Stimulated activated naive CD8-positive, alpha-beta T cell treated with anti-CD3 and anti-CD28 coated beads, Interleukin-15, Interleukin-2, amounts not matched to agents 100 U/mL and 50 U/mL, for 24 hours (primary cell): ENCODE measurements at places on chromosomes 16 and 17.
A peak's percentile ranks its signal among the peaks of the same experiment; 100 is the strongest.

DNA sequence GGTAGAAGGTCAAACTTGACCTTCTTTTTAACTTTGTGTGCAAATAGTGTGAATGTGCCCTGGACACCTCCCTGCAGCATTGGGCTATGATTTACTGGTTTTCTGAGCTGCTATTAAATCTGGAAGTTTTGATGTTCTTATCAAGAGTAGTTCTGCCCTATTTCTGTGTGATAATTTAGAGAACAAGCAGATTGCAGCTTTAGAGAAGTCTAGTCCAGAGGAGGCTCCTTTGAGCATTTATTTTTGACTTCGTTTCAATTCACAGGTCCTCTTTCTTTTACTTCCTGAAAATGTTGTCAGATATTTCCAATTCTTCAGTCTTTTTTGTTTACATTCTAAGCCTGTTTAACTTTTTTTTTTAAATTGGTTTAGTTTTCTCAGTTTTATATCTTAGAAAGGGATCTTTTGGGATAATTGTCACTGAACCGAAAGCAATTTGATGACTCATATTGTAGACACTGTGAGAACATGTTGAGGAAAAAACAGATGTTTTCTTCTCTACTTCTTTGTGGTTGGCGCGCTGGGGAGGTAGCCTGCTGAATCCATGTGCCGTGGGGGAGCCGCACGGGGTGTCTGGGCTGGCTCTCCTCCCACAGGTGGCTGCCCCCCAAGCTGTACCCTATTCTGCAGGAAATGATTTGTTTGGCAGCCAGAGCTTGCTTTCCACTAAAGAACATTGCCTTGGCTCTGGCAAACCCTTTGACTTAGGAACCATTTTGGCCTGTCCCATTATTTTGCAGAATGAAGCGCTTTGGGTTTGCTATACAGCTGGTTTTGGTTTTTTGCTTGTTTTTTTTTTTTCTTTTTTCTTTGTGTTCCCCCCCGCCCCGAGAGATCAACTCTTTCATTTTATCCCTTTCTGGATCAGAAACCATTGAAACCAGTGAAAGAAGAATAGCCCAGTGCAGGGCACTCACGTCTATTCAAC, 53.4 kb downstream of the MFSD11 start:
- peak; percentile 45 for DNase-seq

- DNase-seq, result no peak
Observed at GRCh38 chr17:44097110-44097958, 26.1 kb downstream of the HDAC5 start.

DNA sequence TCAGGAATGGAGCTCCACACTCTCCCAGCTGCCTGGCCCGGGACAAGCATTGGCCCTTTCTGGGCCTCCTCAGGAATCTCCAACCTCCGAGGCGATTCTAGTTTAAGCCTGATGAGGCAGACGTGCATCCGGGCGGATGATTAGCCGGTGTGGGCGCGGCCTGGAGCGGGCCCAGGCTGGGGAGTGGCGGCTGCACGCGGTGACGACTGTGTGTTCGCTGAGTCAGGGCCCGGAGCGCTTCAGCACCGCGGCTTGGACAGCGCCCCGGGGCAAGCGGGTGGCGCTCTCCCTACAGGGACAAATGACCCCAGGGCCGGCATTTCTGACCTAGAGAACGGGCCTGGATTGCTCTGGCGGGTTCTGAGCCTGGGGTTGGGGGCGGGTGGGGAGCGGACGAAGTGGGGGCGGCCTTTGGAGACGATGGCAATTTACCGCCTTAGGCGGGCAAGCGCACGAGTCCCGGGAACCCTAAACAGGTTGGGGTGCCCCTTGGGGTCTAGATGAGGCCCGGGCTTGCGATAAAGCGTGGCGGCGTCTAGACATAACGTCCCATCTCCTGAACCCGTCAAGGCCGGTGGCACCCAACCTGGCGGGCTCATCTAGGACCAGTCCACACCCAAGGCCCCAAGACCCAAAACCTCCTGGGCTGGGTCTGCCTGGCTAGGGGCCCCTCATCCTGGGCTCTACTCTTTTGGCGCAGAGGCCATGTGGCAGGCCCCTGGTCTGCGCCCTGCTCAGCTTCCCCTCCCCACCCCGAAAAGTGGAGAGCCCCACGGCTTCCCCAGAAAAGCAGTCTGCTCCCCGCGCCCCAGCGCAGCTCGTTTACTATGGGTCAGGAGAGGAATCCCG, 22.3 kb upstream of the ZNHIT3 start:
- DNase-seq, result peak; percentile 67

- peak; percentile 30 for DNase-seq
Observed at GRCh38 chr16:89442588-89442987, 47.8 kb downstream of the ANKRD11 start.

DNA sequence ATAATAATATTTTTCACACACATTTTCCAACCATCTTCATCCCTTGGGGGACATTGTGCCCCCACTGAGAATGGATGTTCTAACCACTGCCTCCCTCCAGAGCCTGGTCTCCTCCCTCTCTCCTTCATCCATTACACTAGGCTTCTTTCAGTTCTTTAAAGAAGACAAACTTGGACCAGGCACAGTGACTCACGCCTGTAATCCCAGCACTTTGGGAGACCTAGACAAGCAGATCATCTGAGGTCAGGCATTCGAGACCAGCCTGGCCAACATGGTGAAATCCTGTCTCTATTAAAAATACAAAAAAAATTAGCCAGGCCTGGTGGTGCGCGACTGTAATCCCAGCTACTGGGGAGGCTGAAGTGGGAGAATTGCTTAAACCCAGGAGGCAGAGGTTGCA, 6.5 kb downstream of the ALOX15 start:
- DNase-seq, result no peak

DNA sequence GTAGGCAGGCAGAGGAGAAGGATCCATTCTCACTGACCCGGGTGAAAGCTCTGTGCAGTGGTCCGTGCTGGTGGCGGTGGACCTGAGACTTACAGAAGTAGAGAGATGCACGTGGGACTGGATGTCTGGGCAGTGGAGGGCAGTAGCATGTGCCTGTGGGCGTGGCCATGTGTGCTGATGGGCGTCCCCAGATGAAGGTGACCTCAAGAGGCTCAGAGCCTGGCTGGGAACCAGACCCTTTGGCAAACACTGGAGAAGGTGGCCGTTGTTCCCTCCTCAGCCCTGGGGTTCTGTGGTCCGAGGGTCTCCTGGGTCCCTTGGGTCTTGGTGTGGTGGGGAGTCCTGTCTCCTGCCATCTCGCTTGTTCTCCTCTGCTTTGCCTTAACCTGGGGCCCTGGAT, 15.6 kb downstream of the WSCD1 start:
- DNase-seq, result no peak

DNA sequence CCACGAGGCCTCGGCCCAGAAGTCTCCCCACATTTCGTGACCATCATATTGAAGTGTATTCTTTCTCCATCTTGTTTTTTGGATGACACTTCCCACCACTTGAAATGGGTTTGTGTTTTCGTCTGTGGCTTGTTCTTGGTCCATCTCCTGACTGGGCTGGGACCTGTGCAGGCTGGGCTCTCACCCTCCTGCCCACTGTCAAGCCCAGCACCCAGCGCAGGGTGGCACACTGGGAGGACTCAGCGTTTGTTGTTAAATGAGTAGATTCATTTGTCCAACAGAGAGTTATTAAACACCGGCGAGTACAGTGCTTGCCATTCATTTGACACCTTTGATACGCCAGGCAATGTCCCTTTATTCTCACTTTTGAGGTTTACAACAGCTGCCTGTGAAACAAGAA, 22.6 kb downstream of the NT5M start:
- no peak for DNase-seq

DNA sequence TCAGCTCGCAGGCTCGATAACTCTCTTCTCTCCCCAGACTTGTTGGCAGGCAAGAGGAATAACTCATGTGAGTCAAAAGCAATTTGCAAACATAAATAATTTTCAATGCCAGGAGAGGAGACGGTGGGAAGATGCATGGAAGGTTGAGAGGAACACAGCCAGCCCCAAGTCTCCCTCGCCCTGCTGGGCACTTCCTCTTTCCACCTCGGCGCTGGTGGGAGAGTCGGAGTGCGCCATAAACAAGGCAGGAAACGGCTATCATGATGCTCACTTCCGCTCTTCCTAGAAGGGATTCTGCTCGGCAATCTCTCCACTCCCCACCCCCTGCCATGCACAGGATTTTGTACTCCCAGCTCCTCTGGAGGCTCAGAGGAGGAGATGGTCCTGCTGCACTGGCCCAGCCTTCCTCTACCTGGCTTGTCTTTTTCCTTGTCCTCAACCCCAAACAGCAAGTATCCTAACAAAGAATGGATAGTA, 13.0 kb downstream of the CBX4 start:
- DNase-seq, result no peak

GRCh38 chr16:55055262-55055661, 124.6 kb downstream of the IRX5 start:
- DNase-seq, result no peak

DNA sequence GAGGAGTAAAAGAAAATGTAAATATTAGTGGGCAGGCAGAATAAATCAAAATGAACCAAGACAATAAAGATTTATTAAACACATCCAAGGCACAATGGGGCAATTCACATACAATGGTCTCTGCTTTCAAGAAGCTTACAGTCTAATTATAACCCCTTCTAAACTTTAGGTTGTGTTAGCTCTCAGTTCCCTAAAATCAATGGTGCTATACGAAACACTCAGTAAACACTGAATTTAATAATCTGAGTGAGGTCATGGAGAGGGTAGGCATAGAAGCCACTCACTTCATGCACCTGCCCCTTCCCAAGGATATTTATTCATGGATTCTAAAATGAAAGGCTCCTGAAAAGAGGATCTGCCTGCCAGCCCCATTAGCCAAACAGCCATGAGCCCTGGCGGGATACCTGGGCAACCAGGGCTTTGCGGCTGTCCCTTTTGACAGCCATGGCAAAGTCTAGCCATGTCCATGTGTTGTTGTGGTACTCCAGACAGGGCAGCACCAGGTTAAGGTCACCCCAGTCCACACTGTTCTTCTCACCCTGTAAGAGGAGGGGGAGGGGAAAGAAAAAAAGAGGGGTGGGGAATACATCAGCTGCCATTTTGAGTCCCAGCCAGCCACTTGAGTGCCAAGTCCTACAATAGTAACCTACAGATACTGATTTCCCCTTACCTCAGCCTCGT, 1.4 kb upstream of the RSKR start:
- DNase-seq, result no peak

DNA sequence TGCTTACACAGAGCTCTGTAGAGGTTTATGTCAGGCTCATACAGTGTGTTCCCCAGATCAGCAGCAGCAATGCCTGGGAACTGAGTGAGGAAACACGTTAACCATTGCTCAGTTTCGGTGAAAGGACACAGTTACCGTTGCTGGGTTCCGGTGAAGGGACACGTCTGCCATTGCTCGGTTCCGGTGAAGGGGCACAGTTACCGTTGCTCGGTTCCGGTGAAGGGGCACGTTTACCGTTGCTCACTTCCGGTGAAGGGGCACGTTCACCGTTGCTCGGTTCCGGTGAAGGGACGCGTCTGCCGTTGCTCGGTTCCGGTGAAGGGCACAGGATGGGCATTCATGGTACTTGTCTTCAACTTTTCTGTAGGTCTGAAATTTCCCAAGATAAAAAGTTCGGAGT, 81.7 kb downstream of the MRM3 start:
- DNase-seq, result no peak

DNA sequence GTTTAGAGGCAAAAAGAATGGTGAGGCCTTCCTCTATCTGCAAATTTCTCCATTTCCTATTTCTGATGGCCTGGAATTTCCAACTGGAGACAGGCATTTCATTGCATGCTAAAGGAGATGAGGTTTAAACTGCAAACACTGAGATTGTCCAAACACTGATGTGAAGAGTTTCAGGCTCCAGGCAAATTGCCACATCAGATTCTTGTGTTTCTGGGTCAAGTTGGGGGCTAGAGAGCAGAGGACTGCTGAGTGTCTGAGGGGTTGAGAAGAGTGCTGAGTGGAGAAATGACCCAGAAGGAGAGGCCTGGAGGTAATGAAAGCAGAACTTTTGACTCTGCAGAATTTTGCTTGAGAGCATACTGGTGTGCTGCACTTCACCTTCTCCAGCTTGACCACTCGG, 216.7 kb upstream of the MPHOSPH6 start:
- no peak for DNase-seq

DNA sequence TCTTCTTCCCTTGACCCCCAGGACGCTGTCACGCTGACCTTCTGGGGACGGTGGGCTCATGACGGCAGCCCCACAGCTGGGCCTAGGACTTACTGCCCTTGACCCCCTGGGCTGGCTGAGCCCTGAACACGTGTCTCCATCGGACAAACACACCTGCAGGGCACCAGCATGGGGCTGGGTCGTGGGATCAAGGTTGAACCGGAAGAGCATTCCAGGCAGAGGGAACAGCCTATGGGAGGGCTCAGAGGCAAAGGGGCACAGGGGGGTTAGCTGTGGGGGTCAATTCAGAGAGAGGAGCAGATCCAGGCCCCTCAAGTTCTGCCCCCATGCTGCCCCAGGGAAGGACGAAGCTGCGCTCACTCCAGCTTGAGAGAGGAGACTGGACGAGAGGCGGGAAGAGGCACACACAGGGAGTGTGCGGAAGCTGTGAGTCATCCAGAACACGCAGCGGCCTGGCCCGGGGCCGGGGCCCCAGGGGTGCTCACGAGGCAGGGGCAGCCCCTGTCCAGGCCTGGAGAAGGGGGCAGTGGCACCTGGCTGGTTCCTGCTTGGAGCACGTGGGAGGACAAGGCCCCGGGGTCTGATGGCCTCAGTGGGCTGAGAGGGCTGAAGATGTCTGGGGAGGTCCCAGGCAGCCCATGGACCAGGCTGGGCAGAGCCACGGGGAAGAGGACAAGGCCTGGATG, 9.9 kb downstream of the SSTR5 start:
- no peak for DNase-seq

GRCh38 chr16:12876778-12877177, 24.6 kb upstream of the SHISA9 start:
- DNase-seq, result no peak

DNA sequence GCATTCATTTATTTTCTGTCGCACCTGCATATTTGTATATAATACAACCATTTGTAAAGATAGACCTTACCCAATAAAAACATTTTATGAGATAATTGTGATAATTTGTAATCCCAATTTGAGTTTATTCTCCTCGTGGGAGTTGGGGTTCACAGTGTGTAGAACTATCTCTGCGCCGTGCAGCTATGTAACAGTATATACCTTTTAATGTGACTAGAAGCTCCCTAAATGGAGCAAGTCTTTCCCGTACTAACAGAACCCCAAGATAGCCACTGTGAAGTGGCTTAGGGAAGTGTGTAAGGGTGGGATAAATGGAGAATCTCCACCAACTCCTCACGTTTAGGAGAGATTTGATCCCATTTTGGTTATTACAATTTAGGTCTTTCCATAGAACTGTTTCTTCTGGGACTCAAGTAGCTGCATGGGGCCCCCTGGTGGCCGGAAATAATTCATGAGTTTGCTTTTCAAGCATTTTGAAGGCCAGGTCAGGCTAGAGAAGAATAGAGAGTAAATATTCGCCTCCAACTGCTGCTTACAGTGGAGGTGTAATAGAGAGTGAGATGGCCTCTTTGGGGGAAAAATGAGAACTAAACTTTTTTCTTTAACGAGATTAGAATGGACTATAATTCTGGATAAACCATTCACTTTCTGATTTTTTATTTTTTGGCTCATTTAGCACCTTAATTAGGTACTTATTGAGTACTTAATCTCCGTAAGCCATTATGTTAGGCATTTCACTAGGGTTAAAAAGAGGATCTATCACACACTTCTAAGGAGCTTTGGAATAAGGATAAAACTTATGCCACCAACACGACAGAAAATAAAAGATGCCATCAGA, 4.5 kb downstream of the TMEM100 start:
- peak; percentile 74 for DNase-seq

- DNase-seq, result no peak
Observed at GRCh38 chr17:65856865-65857264, 295.4 kb upstream of the AXIN2 start.

- no peak for DNase-seq
Observed at GRCh38 chr16:84729716-84730320, 30.0 kb downstream of the USP10 start.
